Pulmonary artery endothelial cell (primary cell): ENCODE measurements at places on chromosomes 11 and 22. TPM values are rescaled to one million over a fixed set of nuclear protein-coding genes. Genes with fewer than 3 reads are reported as not detected.
A peak's percentile ranks its signal among the peaks of the same experiment; 100 is the strongest.

ANO5 gene
- 2.3 and 4.7 TPM in 2 replicates for total RNA-seq

POU2AF3 gene
- total RNA-seq = not detected in 2 replicates

SLC22A9 gene
- total RNA-seq = not detected in 2 replicates

ZBTB16 gene
- 17.3 and 41.7 TPM in 2 replicates for total RNA-seq

PNPLA3 gene
- 2.4 and 2.8 TPM in 2 replicates for total RNA-seq

PACSIN3 gene
- total RNA-seq = 13.3 and 14.3 TPM in 2 replicates

C11orf86 gene
- total RNA-seq = not detected in 2 replicates

BRSK2 gene
- total RNA-seq = 0.20 TPM in 1 of 2 replicates, not detected in the other

OR8D4 gene
- 0.04 TPM in 1 of 2 replicates, not detected in the other for total RNA-seq

SULT4A1 gene
- total RNA-seq = 0.26 TPM in 1 of 2 replicates, not detected in the other

DNA sequence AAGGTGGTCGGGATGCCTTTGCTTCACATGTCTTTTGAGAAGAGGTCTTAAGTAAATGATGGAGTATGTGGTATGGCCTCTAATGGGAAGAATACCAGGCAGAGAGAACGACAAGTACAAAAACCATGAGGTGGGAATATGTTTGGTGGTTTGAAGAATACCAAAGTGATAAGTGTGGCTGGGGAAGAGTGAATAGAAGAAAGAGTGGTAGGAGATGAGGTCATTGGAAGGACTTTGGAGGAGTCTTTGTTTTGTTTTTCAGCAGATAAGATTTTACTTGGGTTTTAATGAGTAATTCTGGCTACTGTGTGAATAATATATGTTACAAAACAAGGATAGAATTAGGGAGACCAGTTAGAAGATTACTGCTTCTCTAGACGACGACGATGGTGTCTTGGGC is 515.4 kb downstream of the RAB38 start:
- DNase-seq = no peak

DNA sequence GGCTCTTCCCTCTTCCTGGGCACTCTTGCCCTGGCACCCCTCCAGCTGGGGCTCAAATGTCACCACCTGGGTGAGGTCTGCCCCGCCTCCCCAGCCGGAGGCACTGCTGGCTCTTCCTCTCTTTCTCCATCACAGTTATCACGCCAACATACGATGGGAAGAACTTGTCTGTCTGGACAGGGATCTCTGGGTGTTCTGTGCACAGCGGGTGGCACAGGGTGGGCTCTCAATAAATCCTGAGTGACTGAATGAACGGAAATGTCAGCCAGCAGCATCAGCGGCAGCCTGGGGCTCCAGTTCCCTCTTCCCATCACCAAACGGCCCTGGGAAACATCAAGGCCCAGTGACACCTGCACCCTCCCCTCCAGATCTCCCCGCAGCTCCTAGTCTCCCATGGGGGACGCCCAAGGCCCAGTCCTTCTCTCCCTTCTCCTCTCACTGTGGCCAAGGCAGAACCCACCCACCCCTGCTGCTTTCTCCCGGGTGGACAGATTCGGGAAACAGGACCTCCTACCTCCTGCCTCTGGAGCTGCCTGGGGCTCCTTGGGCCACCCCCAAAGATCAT is 440 bp upstream of the SLC25A45 start:
- DNase-seq = no peak

DNA sequence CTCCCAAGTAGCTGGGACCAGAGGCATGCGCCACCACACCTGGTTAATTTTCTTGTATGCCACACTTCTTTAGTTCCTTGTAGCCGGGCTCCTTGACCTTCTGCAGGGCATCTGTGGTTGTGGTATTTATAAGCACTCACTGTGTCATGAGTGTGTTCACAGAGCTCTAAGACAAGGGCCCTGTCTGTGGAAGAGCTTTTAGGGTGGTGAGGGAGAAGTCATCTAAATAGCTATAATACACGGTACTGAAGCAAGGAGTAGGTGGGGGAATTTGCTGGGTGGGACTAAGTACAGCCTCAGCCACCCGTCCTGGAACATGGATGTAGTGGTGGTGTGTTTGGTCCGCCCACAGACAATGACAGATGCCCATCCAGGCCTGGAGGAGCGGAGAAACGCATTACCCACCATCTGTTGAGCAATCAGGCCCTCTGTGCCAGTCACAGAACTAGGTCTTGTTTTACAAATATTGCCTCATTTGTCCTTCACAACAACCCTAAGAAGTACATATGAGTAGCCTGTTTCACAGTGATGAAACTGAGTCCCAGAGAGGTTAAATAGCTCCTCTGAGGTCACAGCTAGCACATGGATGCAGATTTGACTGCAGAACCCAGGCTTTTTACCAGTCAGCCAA is 10.1 kb downstream of the ACO2 start:
- DNase-seq = no peak

- DNase-seq = no peak
Measured at GRCh38 chr11:12799334-12799835, 125.2 kb downstream of the TEAD1 start.

DNA sequence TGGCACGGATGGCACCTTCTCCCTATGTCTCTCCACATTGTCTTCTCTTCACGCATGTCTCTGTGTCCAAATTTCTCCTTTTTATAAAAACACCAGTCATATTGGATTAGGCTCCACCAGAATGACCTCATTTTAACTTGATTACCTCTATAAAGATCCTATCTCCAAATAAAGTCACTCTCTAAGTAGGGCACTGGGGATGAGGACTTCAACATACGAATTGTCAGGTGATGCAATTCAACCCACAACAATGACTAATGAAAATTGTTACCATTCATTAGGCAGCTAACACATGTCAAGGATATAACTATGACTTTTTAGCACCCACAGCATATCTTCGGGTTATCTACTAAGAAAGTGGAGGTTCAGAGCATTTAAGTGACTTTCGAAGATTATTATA is 55.5 kb upstream of the USP47 start:
- DNase-seq = no peak

DNA sequence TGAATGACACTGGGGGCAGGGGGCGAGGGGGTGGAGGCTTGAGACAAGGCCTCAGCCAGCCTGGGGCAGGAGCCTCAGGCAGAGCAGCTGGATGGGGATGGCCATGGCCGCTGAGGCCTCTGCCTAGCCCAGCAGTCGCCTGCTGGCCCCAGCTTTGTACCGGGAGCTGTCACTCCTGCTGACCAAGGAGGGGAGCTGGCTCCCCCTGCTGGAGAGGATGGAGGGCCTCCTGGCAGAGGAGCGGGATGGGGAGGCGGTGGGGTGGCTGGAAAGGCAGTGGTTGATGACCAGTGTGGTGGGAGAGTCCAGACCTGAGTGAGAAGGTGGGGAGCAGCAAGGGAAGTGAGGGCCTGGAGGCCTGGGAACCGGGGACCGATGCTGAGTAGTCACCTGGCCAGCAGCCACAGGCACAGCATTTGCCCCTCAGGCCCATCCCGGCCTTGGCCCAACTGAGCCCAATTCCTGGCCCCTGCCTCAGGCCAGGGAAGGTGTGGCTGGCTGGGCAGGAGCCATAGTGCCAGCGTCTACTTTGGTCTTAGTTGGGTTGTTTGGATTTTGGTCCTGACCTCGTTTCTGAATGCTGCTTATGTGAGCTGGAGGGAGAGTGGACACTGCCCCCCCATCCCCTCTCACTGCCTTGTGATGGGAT is 6.0 kb upstream of the SUSD2 start:
- DNase-seq = peak; percentile 43

- no peak for DNase-seq
Measured at GRCh38 chr11:63032457-63032856, 16.8 kb upstream of the SLC22A8 start.

- DNase-seq = no peak
Measured at GRCh38 chr11:11728386-11728785, 106.6 kb upstream of the GALNT18 start.

DNA sequence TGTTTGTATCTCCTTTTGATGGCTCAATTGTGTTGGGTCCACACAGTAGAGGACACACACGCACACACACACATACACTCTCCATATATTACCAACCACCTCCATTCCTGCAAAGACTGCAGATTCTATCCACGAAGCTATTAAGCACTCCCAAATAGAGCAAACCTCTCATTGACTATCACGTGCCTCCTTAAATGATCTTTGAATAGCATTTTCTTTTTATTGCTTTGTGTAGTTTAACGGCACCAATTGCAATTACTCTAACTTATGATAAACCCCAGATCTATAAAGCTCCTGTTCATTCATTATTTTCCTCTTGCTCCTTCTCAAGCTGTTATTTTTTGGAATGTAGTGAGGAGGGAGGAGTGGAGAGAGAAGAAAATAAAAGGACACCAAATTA is 204.7 kb downstream of the ST3GAL4 start:
- DNase-seq = no peak

- no peak for DNase-seq
Measured at GRCh38 chr11:101583251-101584128, at the start of gene TRPC6. Gene TRPC6 (minus strand): TSS chr11:101584007. CDS start chr11:101583503, 504 bp downstream.

GRCh38 chr11:23764286-23764685 is 732.6 kb upstream of the LUZP2 start:
- DNase-seq = no peak
